ENCODE measurements at places on chromosomes 7 and 10.

- DNase-seq, result no peak
These were observed 449 bp downstream of the NUDT5 start for GRCh38 chr10:12195281-12195602.

DNA sequence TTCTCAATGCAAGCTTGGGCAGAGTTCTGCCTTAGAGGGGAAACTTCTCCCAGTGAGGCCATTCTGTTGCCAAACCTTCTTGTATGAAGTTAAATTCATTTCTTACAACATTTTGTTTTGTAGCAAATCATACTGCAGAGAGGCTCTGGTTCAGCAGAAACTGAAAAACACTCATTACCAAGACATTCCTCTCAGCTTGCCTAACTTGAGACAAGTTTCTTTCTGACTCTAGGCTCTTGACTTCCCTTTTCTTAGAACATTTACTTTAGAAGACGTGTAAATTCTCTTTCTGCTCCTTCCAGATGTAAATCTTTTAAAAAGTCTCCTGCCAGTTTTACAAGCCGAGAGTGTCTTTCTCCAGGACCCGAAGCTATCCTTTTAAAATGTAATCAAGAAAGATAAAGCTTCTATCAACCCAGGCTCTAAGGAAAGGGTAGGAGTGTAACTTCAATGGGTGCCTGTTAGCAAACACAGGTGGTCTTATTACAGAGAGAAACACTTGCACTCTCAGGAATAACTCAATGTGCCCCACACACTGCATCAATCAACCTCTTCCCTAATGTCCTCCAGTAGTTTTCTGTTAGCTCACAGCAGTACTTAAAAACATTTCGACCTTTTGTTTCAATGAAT, 80.5 kb upstream of the TAS2R16 start:
- no peak for DNase-seq

GRCh38 chr7:129940329-129940728, 12.4 kb downstream of the UBE2H start:
- no peak for DNase-seq

GRCh38 chr10:126391192-126391885, 3.1 kb upstream of the ADAM12 start:
- DNase-seq, result no peak

DNA sequence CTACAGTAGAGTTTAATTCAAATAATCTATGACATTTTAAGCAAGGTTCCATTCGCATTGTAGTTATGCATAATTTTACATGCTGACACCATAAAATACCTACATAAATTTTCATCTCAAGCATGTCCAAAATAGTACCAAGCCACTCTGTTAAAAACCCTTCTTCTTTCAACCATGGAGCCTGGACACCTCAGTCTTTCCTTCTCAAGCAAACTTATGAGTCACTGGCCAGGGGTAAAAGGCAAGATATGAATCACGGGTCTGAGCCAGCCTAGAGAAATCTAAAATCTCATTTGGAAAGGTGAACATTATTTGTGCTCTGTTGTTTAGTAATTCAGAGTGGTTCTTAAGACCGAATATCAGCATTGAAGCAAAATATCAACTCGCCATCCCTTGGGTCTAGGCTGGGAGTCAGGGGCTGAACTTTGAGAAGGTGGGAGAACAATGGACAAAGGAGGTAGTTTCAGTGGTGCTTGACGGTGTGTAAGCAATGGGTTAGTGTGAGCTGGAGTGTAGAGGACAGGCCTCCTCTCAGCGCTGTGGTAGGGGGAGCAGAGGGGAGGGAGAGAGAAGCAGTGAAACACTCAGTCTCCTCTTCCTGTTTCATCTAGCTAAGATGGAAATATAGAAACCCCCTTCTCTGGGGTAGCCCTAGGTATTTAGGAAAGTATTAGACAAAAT, 19.1 kb upstream of the GPAM start:
- DNase-seq, result no peak

DNA sequence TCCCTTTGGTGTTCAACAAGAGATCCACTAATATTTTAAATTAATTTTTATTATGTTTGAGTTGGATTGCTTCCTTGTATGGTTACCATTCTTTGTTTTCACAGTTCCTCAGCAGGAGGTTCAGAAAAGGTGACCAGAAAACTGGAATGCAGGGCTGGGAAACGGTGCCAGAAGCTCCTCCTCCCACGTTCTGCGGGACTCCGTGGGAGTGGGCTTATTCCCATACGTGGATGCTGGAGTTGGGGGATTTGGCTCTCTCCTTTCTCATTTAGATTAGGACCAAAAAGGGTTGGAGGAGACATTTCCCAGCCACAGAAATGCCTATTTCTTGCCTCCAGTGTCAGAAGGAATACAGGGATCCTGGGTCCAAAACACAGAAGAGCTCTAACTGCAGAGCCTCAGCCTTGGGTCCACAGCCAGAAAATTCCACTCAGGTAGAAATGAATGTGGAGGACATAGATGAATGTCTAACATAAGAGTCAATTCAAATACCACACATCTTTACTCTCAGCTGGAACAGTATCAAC, 56.0 kb downstream of the SORBS1 start:
- no peak for DNase-seq

GRCh38 chr7:29798422-29798821, 7.9 kb upstream of the WIPF3 start:
- no peak for DNase-seq

DNA sequence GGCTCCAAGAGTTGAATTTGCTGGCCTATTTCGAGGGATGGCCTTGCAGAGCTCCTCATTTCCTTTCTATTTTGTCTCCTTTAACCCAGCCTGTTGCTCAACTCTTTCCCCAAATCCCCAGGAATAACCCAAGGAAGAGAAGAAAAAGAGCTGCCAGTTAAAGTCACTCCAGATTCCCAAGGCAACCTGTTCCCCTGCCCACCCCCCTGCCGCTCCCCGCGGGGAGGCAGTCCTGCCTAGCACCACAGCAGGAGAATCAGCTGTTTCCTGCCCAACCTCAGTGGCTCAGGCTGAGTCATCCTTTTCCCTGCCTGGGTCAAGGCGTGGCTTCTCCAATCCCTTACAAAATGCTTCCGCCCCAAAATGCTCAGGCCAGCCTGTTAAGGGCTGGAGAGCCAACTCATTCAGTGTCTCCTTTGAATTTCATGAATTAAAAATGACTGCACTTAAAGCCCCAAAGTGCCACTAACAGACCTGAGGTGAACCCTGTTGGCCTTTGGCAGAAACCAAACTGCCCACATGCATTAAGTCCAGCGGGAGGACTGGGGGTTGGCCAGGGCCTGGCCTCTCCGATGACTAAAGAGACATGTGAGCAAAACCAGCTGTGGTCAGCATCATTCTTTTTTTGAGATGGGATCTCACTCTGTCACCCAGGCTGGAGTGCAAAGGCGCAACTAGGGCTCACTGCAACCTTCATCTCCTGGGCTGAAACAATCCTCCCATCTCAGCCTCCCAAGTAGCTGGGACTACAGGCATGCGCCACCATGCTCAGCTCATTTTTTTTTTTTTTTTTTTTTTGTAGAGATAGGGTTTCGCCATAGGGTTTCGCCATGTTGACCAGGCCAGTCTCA, 83.2 kb upstream of the KIF5B start:
- no peak for DNase-seq

- DNase-seq, result peak; percentile 51
These were observed 1.1 kb upstream of the PWWP2B start for GRCh38 chr10:132395704-132396493.

DNA sequence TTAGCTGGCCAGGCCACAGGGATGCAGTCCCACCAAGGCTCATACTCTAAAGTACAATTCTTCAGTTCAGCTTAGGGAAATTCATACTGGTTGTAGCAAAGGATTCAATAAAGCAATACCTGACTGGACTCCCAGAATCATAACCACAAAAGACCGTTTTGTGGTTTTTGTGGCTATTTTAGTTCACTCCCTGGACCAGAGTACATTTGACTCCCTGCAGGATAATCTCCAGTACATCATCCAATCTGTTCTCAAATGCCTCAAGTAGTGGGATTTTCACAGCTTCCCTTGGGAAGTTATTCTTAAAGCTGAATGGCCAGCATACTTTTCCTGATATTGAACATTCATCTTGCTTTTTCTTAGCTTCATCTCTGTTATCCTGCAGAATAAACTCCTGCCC, 29.3 kb upstream of the YAE1 start:
- no peak for DNase-seq

- no peak for DNase-seq
These were observed 612 bp downstream of the SNX8 start for GRCh38 chr7:2313450-2314208.

DNA sequence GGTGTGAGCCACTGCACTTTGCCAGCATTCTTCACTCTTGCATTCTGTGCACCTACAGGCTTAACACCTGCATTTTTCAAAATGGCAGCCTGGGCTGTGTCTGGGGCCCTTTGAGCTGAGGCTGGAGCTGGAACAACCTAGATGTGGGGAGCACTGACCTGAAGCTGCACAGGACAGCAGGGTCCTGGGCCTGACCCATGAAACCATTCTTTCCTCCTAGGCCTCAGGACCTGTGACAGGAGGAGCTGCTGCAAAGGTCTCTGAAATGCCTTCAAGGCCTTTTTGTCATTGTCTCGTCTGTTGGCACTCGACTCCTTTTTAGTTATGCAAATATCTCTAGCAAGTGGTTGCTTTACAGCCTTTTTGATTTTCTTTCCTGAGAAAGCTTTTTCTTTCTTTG, 82.3 kb downstream of the INPP5A start:
- DNase-seq, result no peak

GRCh38 chr7:98174334-98175259, 36.6 kb upstream of the BHLHA15 start:
- no peak for DNase-seq

GRCh38 chr10:85043207-85043606, 714.8 kb downstream of the CCSER2 start:
- no peak for DNase-seq

- DNase-seq, result no peak
These were observed 125.8 kb downstream of the DOCK4 start for GRCh38 chr7:112080441-112080840.

- no peak for DNase-seq
These were observed 8.3 kb downstream of the PRRT4 start for GRCh38 chr7:128353189-128353588.

DNA sequence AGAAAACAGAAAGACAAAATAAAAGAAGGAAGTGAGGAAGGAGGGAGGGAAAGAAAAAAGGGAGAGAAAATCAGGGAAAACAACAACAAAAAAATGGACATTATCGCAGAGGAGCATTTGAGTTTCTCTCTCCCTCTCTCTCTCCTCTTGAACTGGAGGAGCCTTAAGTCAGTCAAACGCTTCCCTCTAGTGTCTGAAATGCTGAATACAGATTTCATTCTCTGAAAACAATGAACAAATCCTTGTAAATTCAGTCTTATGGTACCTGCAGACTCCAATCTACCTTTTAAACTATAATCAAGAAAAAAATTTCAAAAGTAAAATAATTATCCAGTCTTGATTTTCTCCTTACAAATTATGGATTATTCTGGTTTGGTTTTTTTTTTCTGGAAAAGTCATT, 89.2 kb upstream of the PFKP start:
- DNase-seq, result peak; percentile 57

DNA sequence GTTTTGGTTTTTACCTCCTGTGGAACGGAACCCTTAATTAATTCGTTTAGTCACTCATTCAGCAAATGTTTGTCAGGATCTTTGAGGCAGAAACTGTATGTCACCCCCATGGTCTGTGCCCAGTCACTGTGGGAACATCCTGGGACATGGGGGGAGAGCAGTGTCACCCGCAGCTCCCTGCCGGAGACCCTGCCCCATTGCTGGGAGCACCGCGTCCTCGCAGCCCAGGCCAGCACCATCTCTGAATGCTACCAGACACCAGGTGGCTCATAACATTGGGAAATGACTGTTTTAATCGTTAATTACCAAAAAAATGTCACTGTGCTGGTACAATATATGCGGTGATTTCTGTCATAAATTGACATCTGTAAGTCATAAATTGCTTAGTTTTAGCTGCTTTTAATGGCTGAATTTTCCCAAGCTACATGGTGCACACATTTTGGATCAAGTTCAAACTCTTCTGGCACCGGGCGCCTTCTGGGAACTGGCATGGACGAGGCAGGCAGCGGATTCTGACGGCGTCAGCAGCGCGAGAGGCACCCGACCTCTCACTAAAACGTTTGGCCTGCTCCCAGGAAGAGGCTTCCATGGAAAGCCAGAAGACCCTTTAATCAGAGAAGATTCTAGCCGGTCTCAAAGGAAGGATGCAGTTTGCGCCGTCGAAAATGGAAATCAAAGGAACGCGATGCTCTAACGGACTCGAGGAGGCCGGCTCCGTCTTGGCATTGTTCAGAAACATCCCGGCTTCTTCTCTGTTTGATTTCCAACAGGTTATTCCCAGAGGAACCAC, 184.2 kb downstream of the ADARB2 start:
- no peak for DNase-seq

GRCh38 chr7:41837916-41838315, 135.0 kb upstream of the INHBA start:
- no peak for DNase-seq

DNA sequence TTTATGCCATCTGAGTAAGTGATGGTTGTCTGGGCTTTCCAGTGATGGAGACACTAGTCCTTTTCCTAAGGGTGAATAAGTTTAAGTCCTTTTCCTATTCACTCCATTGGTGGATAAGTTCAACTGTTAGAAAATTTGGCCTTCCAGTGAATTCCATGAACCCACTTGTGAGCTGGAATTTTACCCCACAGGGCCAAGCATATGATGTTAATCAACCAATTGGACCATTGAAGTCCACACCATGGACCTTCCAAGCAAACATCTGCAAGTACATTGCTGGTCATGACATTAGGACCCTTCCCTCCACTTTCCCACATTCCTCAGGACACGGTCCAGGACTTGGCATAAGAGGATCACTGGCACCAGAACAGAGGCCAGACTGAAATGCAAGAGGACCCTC, 381.4 kb downstream of the RPS24 start:
- DNase-seq, result no peak

- DNase-seq, result no peak
These were observed 195.5 kb upstream of the PHYHIPL start for GRCh38 chr10:58980826-58981415.

DNA sequence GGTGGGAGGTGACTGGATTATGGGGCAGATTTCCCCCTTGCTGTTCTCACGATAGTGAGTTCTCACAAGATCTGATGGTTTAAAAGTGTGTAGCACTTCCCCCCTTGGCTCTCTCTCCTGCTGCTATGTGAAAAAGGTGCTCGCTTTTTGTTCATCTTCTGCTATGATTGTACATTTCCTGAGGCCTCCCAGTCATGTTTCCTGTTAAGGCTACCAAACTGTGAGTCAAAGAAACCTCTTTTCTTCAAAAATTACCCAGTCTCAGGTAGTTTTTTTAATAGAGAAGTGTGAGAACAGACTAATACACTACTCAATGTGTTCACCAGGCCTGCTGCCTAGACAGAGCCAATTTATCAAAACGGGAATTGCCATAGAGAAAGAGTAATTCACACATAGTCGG, 49.7 kb downstream of the SDHAF3 start:
- no peak for DNase-seq

GRCh38 chr10:99540306-99540656, 7.5 kb downstream of the NKX2-3 start:
- no peak for DNase-seq

DNA sequence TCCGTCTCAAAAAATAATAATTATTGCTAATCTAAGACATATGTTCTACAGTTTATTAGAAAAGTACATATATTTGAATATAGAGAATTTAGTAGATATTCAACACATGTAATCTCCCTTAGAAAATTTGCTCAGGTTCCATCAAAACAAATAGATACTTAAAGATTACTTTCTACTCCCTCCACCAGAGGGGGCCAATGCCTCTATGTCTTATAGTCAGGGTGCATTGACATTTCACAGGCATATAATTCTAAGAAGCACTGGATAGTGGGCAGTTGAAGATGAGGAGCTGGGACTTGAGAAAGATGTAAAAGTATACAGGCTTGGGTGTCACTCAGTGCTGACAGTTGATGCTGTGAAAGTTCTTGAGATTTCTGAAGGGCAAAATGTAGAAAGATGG, 301.6 kb upstream of the HPS1 start:
- peak; percentile 32 for DNase-seq
